ENCODE measurements at places on chromosomes 7 and 10.

GRCh38 chr10:32366588-32366987, 19.6 kb upstream of the EPC1 start:
- no peak for DNase-seq

GRCh38 chr7:117183729-117184128, 139.1 kb downstream of the WNT2 start:
- DNase-seq = no peak

DNA sequence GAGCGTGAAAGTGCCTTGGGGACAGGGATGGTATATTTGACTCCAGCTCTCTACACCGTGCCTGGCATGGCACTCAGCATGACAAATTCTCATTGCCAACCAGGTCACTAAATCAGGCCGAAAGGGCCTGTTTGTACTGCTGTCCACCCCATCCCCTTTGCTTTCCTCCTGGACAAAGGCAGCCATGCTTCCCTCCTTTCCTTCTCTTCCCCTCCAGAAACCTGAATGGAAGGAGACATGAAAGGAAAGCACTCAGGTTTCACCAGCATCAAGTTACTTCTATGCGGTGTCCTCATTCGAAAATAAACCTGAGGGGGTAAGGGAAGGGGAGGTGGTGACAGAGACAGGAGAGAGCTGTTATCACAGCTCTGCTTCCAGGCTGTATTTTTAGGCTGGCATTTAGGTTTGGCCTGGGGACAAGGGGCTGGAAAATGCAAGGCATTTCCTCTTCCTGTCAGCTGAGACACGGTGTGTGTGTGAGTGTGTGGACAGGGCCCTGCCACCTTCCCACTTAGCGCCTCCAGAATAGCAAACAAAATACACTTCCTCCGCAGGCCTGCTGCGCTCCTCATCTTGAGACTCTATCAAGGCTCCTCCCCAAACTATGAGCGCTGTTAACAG, 79.9 kb upstream of the COL13A1 start:
- peak; percentile 60 for DNase-seq

DNA sequence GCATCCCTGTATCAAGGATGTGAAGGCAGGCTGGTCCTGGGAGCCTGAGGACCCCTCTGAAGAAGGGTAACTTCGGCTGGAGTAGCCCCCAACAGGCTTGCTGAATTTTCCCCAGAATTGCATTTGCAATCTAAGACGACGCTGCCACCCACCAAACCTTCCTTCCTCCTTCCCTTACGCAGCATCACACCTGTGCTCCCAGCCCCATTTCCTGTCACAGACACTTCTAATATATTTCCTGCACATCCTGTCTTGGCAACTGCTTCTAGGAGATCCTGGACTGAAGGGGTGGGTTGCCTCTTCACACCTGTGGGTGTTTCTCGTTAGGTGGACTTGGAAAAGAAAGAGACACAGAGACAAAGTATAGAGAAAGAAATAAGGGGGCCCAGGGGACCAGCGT, 9.4 kb upstream of the PGAM1 start:
- DNase-seq = no peak

- no peak for DNase-seq
Measured at GRCh38 chr10:49744924-49745605, 17.1 kb downstream of the OGDHL start.

- peak; percentile 27 for DNase-seq
Measured at GRCh38 chr7:1149351-1149794, 10.6 kb downstream of the ZFAND2A start.

DNA sequence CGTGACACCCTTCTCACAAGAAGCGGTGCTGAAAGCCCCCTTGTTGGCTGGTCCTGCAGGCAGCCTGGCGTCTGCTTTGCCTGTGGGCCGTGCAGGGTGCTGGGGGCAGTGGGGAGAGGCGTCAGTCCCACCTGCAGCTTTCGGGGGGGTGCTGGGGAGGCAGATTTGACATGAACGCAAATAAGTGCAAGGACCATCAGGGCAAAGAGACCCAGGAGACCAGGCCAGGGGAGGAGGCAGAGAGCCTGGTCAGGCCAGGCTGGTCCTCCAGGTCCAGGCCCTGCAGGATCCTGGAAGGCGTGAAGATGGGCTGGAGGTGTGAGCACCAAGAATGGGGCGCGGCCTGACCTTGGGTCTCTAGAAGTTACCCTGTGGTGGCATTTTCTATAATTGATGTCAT, 81.6 kb downstream of the MGMT start:
- DNase-seq = no peak

- no peak for DNase-seq
Measured at GRCh38 chr7:157874870-157875229, 538.0 kb downstream of the DNAJB6 start.

GRCh38 chr7:105297985-105298384, 90.7 kb downstream of the SRPK2 start:
- no peak for DNase-seq

DNA sequence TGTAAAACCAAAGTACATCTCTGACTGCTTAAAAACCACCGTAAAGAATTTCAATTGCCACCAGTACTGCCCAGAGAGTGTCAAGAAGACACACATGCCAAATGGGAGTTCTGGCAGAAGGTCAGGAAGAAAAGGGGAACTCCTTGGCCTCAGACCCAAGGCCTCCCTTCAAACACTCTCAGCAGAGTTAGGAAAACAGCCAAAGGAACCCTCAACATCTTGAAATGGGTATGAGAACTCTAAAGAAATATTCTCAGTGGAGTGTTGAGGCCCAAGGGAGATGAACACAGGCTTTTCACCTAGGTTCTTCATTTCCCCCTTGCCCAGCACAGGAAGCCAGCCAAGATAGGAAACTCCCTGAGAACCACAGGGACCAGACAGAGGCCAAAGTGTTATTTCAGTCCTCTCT, 96.1 kb upstream of the ASAH2 start:
- DNase-seq = no peak

DNA sequence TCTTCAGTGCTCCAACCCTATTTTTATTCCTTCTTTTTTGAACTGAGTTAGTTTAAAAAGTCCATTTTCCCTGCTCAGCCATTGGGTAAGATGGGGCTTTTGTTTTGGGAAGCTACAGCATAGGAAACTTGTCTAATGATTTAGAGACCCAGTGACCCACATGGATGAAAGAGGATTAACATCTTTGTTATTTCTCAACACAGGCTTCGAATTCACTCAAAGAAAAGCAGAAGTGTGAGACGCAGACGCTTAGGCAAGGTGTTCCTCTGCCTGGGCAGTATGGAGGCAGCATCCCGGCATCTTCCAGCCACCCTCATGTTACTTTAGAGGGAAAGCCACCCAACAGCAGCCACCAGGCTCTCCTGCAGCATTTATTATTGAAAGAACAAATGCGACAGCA, 152.0 kb downstream of the HDAC9 start:
- no peak for DNase-seq

DNA sequence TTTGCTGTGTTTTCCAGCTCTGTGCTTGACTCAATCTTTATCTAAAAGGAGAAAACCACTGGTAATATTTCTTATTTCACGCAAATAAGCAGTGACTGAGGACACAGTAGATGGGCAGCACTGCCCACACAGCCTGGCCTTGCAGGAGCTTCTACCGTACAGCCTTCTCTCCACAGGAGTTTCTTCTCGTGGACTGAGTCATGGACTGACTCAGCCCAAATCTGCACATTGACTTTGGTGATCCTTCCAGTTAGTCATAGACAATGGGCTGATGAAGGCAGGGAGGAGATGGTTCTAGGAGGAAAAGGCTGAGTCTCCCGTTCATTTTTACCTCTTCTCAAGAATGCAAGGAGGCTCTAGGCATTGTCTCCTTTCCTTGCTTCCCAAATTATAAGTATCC, 200.7 kb downstream of the RAPGEF5 start:
- DNase-seq = no peak

- no peak for DNase-seq
Measured at GRCh38 chr7:19111474-19112273, 5.8 kb downstream of the TWIST1 start.

- DNase-seq = no peak
Measured at GRCh38 chr7:94557215-94557614, 47.6 kb downstream of the CASD1 start.

DNA sequence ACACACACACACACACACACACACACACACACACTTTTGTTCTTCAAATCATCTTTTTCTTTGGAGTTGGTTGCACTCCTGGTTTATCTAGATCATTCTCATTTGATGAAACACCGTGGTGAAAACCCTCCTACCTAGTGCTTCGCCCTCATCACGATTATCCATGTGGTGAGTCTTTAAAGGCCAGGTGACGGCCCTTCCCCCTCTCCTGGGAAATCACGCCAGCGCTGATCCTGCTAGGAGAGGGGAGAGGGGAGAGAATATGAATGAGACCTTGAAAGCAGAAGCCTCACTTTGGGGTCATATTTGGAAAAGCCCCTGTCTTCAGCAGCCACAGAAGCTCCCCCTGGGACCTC, 103.9 kb upstream of the LRRC4 start:
- DNase-seq = no peak

GRCh38 chr7:108846471-108846870, 276.8 kb downstream of the DNAJB9 start:
- DNase-seq = no peak

- no peak for DNase-seq
Measured at GRCh38 chr7:148115308-148115707, 475.3 kb upstream of the C7orf33 start.

- no peak for DNase-seq
Measured at GRCh38 chr7:158759749-158760444, 55.3 kb upstream of the NCAPG2 start.

- no peak for DNase-seq
Measured at GRCh38 chr7:5525271-5526099, 101.9 kb upstream of the TNRC18 start.

DNA sequence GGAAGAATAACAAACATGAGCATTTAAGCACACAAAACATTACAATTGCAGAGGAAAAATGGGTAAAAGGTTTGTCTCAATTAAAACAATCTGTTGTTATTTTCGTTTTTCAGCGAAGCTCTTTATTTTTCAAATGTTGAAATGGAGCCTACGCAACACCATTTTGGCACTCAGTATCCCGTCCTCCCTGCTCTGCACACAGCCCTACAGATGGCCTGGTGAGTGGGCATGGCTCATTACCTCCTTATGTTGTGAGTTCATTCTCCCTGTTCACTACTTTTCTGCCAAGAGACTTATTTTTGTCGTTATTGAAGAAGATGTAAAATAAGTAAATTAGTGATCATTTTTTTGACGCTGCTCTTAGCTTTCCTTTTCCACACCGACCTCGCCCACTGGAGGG, 167.8 kb upstream of the CXCL12 start:
- no peak for DNase-seq

DNA sequence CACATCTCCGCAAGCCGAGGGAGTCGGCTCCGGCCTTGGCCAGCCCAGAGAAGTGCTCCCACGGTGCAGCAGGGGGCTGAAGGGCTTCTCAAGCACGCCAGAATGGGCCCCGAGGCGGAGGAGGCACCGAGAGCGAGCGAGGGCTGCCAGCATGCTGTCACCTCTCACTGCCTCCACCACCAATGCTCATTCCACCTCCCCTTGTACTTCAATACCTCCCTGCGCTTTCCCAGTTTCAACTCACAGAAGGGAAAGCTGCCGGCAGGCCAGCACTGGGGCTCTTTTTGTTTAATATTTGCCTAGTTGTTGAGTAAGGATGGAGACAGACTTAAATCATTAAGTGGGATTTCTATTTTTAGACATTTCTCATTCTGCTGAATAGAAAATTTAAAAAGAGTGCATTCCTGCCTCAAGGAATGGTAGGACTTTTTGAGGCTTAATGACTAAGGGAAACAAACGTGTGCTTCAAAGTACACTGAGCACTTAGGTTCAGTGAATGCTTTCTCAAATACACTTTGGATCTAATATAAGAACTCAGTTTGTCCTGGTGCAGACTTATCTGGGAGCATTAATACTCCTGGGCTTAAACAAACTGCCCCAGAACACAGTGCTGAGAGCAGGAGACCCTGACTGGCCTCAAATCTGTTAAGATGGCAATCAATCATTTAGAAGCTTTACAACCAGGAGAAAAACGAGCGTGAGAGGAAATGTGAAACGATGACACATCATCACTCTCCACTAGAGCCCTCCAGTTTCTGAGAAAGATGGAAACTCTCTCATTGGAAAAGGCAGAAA, 131.2 kb downstream of the RALA start:
- DNase-seq = peak; percentile 47

DNA sequence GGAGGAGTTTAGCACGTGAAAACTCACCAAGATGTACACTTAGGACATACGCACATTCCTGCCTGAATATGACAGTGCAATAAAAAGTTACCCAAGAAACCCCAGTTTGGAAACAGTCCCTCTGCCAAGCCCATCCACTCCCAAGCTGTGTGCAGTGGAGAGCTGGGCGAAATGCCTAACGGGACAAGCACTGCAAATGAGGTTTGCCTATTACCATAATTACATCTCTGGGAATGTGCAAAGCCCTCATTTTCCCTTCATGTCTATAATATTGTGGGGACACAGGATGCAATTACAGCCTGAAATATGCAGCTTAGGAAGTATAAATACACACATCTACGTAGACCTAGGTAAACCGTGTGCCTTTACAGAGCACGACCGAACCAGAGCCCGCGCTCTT, 117.5 kb downstream of the PLXNA4 start:
- no peak for DNase-seq

GRCh38 chr7:370775-371118, 80.8 kb downstream of the FOXL3 start:
- DNase-seq = no peak

GRCh38 chr7:8232999-8233847, 28.7 kb downstream of the ICA1 start:
- DNase-seq = no peak

- DNase-seq = no peak
Measured at GRCh38 chr7:26508481-26508880, 216.8 kb downstream of the SNX10 start.

GRCh38 chr10:67242528-67242927, 316.7 kb downstream of the LRRTM3 start:
- DNase-seq = no peak

- no peak for DNase-seq
Measured at GRCh38 chr10:21069929-21070700, 173.0 kb upstream of the NEBL start.

DNA sequence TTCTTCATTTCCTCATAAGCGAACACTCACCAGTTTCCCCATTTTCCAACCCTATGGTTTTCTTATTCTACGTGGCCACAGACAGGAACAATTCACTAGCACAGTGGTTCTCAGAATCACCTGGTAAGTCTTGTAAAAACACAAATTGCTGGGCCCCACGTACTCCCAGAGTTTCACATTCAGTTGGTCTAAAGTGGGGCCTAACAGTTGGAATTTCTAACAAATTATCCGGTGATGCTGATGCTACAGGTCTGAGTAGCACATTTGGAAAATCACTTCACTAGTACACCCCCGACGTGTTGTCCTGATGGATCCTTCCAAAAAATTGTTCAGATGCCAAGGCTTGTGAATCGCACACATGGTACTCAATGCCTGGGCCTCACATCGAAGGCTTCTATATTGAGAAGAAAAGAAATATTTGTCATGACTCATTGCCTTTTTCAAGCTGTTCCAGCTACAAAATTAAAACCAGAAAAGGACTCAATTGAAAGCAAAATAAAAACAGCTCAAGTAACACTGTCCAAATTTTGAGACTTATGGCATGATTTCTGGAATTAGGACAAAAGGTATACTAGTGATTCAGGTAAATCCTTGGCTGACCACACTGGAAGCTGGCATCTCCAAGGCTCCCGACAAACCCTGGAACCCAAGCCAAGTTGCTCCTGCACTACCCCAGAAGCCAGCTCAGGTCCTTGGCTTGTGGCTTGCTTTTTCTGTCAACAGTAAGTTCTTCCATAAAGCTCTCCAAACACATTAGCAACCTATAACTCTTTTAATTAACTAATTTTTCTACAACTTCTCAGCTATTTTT, 12.9 kb upstream of the VIM start:
- no peak for DNase-seq

- DNase-seq = no peak
Measured at GRCh38 chr10:52526251-52526823, 212.3 kb downstream of the DKK1 start.

All from lower lobe of right lung (tissue), 2 donors.